ENCODE measurements at places on chromosomes 1 and 21.

DNA sequence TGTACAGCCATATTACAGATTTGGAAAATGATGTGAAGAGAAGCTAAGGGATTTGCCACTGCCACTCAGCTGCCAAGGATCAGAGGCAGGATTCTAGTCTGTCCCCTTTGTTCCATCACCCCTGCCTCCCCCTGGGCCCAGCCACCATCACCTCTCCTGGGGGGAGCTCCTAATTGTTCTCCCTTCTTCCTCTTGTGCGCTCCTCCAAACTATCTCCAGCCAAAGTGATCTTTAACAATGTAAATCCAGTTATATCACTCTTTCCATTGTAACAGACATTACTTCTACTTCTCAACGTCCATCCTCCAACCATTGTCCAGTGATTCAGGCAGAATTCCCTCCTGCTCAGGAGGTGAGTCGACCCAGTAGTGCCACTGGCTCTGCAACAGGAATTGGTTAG is 164.1 kb downstream of the PLPP3 start:
- DNase-seq = no peak

GRCh38 chr1:108570998-108571401 is 11.1 kb downstream of the EEIG2 start:
- no peak for DNase-seq

- DNase-seq = no peak
These were observed 362.6 kb upstream of the C1orf87 start for GRCh38 chr1:60436186-60436585.

- DNase-seq = no peak
These were observed 38.6 kb downstream of the UBE2G2 start for GRCh38 chr21:44763050-44763378.

DNA sequence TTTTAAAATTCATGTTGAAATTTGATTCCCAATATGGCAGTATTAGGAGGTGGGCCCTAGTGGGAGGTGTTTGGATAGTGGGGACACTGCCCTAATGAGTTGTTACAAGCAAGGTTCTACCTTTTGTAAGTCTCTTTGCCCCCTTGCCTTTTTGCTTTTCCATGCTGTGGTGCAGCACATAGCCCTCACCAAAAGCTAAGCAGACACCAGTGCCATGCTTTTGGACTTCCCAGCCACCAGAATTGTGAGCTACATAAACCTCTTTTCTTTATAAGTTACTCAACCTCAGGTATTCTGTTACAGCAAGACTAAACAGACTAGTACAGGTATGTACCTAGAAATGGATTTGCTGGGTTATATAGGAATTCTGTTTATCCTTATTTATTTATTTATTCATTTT is 13.7 kb downstream of the ZMYM4 start:
- DNase-seq = no peak

DNA sequence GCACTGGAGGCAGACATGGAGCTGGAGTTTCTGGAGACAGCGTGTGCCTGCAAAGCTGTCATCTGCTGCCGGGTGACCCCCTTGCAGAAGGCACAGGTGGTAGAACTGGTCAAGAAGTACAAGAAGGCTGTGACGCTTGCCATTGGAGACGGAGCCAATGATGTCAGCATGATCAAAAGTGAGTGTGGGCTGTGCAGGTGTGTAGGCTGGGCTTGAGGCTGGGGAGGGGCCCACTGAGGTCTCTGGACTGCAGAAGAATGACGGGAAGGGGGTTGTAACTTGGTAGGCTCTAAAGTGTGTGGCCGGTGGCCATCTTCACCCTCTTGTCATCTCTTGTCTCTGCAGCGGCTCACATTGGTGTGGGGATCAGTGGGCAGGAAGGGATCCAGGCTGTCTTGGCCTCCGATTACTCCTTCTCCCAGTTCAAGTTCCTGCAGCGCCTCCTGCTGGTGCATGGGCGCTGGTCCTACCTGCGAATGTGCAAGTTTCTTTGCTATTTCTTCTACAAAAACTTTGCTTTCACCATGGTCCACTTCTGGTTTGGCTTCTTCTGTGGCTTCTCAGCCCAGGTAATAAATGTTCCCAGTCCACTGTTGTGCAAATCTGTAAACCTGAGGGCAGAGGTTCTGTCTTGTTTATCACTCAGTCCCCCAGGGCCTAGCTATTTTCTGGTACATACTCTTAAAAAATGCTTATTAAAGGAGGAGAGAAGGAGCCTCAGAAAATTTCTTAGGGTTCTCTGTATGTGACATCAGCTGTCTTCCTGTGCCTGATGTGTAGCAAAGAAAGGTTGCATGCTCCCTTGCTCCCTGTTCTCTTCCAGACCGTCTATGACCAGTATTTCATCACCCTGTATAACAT is 19.9 kb downstream of the ATP8B2 start:
- peak; percentile 70 for DNase-seq

DNA sequence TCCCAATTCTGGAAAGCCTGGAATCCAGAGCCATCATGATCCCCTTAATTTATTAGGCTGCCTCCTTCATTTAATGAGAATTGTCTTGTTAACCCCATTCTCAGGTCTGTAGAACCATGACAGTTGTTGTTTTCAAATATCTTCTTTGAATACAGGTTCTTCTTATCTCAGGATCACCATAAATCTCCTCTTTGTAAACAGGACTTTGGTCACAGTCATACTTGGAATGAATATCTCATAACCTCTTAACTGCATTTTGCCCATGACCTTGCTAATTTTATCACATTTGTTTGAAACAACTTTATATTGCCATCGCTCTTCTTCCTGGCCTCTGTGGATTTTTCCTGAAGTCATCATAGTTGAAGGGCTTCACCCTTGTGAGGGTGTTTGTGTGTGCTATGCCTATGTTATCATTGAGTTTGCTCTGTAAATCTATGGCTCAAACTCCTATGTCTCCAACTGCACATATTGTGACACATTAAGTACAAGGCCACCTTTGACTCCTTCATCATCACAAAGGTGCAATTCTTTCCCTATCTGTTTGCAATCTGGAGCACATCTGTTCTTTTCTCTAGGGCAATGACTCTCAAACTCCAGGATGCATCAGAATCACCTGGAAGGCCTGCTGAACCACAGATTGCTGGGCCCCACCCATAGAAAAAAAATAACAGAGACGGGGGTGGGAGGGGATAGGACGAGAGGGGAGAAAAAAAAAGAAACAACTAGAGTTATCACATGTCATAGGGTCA is 54.2 kb downstream of the FCRL5 start:
- no peak for DNase-seq

DNA sequence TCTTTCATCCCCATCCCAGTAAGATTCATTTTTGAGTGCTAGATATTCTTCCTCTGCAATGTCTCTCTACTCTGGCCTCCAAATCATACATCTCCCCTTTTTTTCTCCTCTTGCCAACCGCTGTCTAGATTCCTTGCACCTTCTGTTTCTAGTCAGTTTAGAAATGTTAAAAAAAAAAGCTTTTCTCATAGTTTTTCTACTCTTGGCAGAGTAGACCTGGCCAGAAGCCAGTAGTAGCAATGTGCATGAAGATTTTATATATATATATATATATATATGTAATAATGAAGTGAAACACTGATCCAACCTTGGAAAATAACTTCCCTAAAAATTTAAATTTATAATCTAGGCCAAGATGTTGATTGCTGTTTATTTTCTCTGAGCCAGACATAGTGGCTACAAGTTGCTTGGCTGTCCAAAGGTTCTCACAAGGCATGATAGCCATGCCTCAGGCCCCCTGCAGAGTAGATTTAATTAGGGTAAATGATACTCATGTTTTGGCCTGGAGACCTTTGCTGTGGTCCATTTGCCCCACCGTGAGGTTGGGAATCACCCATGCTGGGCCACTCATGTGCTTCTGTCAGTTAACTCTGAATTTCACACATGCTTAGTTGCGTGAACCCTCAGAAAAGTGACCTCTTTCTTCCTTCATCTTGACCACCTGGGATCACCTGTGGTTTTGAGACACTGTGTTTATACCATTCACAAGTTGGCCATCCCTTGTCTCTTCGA is 103.4 kb upstream of the KCNE2 start:
- DNase-seq = no peak

- DNase-seq = no peak
These were observed 82.3 kb downstream of the HMCN1 start for GRCh38 chr1:185816460-185816859.

DNA sequence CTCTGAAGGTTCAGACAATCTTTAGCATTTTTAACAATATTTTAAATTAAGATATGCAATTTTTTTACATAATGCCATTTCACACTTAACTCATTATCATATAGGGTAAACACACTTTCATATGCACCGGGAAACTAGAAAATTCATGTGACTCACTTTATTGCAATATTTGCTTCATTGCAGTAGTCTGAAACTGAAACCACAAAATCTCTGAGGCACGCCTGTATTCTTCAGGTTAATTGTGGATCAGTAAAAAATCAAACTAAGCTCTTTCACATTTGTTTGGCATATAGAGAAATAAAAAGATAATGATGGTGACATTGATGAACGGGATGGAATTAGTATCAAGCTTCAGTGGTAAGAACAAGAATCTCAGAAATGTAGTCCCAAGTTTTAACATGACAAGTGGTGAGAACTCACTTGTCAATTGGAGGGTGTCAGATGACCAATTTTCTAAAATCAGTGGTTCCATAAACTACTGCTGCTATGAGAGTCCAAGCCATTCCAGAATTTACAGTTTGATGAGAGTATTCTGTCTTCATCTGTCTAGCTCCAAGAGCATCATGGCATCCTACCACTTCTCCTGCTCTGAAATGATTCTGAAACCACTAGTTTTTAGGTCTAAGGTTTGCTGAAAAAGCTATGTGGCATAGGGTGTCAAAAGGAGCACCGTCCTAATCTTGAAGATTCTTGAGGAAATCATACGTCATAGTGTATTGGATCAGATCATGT is 281.0 kb downstream of the PTPRC start:
- peak; percentile 78 for DNase-seq

GRCh38 chr1:10033359-10033845 is 644 bp downstream of the UBE4B start:
- DNase-seq = peak; percentile 29

GRCh38 chr1:102163799-102164198 is 167.1 kb upstream of the OLFM3 start:
- no peak for DNase-seq

DNA sequence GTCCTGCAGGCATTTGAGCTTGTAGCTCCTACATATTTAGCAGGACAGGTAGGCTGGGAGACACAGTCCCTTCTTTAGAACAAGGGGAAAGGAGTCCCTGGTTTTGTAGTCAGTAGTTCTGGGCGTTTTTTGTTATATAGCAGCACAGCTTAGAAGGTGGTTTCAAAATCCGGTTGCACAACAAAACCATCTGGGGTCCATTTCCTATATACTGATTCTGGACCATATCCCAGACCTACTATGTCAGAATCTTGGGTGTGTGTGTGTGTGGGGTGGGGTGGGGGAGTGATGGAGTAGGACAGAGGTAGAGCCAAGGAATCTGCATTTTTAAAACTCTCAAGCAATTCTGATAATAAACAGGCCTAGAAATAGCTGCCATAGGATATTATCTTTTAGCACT is 21.6 kb downstream of the METTL13 start:
- DNase-seq = no peak

GRCh38 chr21:34071683-34072082 is 1.7 kb upstream of the MRPS6 start:
- DNase-seq = no peak

DNA sequence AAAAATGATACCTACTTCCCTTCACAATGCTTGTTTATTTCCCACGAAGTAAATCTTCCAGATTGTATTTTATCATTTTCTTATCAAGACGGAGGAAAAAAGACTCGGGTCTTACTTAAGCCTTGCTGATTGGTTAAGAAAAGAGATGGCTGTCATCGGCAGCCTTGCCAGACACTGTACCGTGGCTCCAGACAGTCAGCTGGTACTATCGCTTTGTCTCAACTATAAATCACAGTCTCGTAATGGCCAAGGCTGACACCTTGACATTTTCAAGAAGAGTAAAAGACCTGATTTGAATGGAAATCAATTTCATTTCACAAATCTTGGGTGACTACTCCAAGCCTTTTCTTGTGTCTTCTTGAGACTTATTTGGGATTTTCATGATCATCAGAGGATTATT is 868.0 kb downstream of the USP25 start:
- DNase-seq = no peak

DNA sequence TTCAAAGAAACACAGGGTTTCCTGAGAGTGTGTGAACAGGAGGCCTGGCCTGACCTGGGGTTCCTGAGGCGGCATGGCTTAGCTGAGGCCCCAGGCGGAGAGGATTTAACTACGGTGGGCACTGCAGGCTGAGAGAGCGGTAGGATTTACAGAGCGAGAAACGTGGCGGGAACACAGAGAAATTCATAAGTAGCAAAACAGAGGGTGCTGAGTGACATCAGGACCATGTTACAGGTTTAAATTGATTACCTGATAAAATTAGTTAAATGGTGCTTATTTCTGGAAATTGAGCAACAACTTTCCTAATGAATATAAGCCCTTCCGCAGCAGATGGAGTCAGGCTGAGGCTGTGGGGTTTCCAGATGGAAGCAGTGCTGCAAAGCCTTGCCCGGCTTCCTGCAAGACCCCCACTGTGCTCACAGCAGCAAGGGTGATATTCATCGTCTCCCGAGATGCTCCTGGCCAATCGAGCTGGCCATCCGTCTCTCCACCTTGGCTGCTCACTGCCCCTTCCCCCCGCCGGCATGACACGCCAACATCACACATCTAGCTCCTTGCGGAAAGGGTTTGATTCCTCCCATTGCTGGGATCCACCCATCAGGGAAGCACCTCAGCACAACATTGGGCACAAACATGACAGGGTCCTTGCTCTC is 69.4 kb upstream of the MORC3 start:
- DNase-seq = no peak

DNA sequence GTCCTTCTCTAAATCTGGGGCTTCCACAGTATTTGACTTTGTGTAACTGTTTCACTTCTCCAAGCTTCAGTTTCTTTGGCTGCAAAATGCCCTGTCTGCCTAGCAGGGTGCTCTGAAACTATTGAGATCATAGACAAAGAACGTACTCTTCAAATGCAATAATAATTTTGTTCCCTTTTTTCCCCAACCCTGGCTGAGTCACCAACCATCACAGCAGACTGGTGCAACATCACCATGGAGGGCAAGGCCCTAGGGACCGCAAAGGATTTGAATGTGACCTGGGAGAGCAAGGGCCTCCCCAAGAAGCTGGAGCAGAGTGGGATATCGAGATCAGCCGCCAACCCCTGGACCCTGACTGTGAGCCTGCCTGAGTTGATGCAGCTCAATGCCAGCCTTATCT is 115.0 kb downstream of the FCRL5 start:
- no peak for DNase-seq

GRCh38 chr1:43267291-43267805 is 2.4 kb upstream of the TMEM125 start:
- no peak for DNase-seq

DNA sequence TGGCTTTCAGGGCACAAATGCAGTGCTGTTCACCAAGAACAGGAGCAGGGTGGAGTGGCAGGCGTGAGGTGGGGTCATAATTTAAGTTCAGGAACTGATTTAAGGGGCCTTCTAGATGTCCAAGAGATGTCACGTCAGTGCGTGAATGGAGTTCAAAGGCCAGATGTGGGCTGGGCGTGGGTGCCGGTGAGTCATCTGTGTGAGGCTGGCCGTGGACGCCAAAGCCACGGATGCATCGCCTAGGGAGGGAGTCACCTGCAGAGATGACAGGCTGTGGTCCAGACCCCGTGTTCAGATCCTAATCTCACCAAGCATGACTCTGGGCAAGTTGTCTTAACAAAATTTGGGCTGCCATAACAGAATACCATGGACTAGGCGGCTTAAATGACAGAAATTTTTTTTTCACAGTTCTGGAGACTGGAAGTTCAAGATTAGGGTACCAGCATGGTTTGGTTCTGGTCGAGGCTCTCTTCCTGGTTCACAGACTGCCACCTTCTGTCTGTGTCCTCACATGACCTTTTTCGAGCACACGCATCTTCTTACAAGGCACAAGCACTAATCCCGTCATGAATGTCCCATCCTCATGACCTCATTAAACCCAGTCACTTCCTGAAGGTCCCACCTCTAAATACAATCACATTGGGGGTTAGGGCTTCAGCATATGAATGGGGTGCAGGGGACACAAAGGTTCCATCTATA is 109.6 kb downstream of the PRDM2 start:
- DNase-seq = no peak
